Occipital lobe (tissue), 3 donors: ENCODE measurements at places on chromosomes 1 and 21.

DNA sequence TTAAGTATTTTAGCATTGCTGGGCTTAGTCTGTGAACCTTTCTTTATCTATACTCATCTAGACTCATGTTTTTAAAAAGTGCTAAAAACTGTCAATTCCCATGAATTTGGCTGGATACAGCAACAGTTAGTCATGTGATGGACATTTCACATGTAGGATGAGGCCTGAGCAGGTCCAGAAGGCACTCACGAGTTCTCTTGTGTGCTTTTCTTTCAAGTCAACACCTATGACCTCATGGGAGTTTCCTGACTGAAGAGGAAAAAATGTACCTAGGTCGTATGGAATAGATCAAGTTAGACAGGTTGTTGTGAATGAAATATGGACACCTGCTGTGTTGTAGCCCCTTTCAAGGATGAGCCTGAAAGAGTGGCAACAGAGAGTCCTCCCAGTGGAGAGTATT is 394.2 kb downstream of the DUSP10 start:
- DNase-seq, result no peak

GRCh38 chr21:31395268-31395667 is 51.2 kb upstream of the TIAM1 start:
- peak; percentile 14 for DNase-seq

DNA sequence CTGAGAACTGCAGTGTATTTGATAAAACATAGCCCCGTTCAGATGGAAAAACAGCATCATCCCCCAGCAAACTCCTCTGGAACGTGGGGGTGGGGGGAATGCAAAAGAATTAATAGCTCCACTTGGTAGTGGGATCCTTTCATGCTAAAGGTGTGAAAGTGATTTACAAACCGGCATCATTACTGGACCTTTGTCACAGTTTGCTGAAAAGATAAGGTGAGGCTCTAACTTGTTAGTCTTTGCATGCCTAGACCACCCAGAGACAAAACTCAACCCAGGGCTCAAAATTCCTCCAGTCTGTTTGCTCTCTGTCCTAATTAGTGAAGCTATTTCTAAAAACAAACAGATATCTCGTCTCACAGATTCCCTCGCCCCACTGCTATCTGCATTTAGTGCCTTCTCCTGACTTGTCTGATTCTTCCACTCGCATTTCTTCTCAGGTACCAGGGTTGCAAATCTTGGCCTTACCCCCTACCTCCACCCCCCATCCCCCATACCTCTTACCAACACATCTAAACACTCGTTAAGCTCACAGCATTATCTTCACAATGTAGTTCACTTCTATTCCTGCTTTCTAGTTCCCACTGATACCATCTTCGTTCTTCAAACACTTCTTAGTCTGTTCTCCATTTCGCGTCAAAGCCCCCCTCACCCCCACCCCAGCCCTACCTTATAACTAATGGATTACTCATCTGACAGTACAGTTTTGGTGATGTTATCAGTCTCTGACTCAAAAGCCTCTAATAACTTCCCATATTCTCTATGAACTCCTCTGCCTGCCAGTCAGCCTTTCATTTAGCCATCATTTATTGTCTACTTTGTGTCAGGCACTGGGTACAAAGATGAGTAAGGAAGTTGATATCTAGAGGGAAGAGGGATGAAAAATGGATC is 11.8 kb downstream of the IER5 start:
- DNase-seq, result no peak

DNA sequence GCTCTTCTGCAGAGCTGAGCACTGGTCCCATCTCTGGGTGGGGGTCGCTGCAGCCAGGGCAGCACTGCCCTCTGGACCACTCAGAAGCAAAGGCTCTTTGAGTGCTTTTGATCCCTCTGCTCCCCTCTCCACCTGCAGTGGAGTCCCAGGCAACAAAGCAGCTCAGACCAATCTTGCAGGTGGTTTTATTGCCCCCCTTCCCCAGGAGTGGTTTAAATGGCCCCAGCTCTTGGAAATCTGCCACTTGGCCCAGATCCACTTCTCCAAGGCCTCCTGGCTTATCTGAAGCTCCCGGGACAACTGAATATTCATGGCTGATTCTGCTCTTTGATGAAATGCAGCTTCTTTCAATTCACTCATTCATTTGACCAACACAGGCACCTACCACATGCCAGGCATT is 2.7 kb downstream of the STUM start:
- DNase-seq, result no peak

- DNase-seq, result no peak
Measured at GRCh38 chr1:104331763-104332162, 582.1 kb downstream of the AMY1C start.

DNA sequence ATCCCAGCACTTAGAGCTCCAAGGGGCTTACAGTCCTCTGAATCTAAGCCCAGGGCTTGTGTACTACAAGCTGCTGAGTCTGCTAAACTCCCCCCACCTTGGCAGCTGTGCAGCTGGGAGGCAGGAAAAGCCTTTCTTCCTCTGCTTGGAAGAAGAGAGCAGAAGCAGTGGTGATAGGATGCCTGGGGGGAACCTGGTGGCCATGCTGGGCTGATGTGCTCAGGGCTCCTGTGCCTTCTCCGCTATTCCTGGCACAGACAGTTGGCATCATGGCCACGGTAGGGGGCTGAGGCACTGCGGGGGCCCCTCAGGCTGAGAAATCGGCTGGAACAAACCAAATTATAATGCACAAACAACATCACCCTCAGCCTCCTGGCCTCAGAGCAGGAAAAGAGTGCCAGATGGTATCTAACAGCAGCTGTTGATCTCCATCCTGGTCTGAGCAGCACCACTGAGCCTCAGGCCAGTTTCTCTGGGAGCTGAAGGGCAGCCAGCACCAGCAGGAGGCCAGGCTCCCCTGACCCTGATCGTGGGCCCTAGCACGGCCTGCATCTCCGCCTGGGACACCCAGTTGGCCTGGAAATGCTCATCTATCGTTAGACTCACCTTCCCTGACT is 35.8 kb downstream of the ECE1 start:
- DNase-seq, result peak; percentile 24

DNA sequence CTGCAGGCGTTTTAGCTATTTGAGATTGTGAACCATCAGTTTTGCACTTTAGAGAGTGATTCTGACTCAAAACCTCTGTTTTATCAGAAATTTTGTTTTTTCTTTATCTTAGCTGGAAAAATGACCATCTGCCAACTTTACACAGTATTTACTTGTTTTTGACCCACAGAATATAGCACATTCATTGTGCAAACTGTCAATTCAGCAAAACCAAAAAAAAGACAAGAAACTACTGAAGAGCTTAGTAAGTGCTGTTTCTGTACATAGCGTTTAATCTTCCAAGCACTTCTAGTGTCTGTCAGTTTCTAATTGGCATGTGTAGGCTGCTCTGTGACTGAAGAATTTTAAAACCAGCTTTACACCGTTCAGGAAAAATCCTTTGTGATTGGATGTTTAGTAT is 76.0 kb upstream of the VANGL1 start:
- no peak for DNase-seq

GRCh38 chr1:224540535-224540934 is 75.6 kb upstream of the CNIH3 start:
- no peak for DNase-seq

DNA sequence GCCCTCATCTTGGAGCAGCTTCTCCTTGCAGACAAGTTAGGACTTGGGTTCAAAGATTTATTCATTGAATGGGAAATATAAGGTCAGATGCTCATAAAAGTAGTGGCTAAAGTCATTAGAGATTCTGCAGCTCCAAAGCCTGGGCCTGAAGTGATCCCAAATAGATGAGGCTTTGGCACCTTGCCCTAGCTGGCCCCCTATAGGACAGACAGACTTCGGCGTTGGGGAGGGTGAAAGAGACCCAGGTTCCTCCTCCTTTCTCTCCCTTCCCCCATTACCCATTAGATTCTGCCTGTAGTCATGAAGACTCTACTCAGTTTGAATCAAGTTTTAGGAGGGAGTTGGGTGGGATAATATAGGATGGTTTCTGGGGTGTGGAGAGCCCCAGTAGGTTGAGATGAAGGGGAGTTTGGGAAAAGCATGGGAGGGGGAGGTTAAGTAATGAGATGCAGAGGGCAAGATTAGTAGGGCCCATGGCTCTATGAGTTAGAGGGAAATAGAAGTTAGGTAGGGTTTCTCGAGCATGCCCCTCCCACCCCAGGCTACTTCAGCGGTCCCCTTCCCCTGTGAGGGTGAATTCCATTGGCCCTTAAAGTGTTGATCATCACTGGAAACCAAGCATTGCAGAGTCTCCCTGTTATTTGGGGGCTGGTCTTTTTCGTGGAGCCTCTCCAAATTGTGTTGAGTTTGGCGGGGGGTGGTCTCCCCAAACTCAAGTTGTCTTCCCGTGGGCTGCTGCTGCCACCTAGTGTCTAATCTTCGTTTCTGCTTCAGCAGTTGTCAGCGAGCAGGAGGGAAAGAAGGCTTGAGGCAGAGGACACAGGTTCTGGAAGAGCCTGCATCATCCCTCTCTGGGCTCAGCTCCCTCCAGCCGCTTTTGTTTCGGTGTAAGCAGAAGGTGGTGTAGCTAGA is 2.1 kb upstream of the AHDC1 start:
- no peak for DNase-seq

- no peak for DNase-seq
Measured at GRCh38 chr1:222555992-222556615, 8.2 kb upstream of the HHIPL2 start.

- DNase-seq, result no peak
Measured at GRCh38 chr1:204530932-204531331, 14.7 kb downstream of the MDM4 start.

GRCh38 chr1:97392701-97393100 is 528.1 kb downstream of the DPYD start:
- DNase-seq, result no peak
